Dermis microvascular lymphatic vessel endothelial cell (primary cell): ENCODE measurements at places on chromosomes 7 and 10.

DNA sequence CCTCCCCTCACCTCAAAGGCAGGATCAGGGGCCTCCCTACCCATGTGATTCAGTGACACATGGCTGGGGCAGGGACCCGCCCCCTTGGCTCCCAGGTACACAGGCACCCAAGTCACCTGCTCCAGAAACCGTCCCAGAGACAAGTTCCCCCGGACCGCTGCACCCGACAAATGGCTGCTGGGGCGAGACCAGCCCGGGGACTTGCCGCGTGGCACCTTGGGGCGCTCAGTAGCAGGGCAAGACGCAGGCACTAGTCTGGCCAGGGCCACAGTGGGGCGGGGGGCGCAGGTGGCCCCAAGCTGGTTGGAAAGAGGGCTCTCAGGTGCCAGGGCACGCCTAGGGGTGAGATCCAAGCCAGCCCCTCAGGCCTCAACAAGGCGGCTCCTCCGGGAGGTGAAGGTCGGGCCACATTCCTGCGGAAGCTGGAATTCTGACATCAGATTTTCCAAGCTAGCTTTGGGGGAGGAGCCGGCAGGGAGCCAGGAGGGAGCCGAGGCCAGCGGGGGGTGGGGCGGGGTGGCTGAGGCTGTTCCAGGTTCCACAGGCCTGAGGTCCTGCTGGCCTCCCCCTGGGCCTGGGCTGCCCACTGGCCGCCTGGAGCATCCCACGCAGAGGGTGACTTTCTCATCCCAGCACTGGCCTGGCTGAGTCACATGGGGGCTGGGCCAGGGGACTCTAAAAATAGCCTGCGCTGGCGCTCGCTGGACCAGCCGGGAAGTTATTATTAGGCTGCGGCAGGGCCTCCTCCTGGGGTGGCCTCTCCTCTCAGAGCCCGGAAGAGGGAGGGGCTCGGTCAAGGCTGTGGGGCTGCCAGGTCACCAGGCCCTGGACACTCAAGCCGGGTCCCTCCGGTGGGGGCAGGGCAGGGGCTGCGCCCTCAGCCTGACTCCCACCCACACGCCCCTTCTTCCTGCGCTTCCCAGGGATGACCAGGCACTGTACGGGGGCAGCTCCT, 20.5 kb upstream of the INPP5A start:
- peak; percentile 69 for DNase-seq

GRCh38 chr10:97165499-97165898, 20.3 kb downstream of the SLIT1 start:
- no peak for DNase-seq

- DNase-seq = no peak
Measured at GRCh38 chr10:47309408-47310089, 9.6 kb downstream of the GDF10 start.

DNA sequence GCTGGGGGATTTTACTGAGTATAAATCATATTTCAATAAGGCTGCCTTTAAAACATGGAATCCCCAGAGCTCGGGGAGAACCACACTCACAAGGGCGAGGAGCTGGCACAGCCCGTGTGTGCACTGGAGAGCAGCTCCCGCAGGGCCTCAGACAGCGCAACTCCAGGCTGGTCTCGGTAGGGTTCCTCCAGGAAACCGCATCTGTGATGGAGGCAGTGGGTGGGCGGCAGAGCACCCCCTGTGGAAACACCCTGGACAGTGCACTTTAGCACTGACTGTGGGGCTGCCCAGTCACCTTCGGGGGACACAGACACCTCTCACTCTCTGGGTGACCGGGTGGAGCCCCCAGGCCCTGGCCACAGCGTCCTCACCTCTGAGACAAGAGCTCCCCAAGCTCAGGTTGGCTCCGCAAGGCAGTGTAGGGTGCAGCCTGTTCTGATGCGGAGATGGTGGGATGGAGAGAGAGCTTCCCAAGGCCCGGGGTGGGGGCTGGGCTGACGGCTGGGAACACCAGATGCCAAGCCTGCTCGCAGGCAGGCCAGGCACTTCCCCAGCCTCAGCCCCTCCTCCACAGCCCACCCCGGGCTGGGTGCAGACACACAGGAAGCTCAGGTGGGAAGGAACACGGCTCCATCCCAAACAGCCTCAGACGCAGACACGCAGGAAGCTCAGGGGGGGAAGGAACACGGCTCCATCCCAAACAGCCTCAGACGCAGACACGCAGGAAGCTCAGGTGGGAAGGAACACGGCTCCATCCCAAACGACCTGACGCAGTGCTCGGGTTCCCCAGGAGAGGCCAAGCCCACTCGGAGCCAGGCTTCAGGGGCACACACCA, 224.4 kb downstream of the MAD1L1 start:
- DNase-seq = no peak

DNA sequence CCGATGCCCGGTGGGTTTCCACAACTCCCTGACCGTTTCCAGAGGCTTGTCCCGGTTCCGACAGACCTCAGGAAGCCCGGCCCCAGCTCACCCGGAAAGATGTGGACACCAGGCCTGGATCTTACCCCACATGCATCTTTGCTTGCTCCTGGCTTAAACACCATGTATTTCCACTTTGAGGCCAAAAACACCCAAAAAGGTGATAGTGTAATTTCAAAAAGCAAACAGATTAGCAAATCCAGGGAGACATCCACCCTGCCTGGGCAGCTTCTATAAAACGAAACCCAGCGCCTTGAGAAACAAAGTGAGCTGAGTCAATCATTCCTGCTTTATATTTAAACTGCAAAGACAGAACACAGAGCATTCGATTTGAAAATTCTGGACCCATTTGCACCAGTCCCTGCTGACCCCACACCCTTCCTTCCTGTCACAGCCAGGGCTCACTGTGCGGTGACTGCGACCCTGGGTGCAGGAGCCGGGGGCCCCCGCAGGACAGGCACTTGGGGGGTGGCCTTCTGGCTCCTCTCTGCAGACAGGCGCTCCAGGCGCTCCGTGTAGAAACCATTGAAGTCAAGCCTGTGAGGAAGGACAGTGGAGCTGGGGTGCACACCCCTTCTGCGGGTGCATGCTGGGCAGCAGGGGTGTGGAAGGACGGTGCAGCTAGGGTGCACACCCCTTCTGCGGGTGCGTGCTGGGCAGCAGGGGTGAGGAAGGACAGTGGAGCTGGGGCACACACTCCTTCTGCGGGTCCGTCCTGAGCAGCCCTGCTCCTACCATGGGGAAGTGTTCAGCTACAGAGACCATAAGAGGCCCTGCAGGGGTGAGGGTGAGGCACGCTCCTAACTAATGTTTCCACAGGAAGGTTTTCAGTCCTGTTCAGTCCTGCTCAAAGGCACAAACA, 2.9 kb upstream of the ADAM8 start:
- DNase-seq = no peak
